Smooth muscle cell of the pulmonary artery (primary cell): ENCODE measurements at places on chromosomes 1 and 21. TPM values are rescaled to one million over a fixed set of nuclear protein-coding genes. Genes with fewer than 3 reads are reported as not detected.

Gene SNX7
- total RNA-seq = 29.2 and 37.7 TPM in 2 replicates

Gene VPS26C
- total RNA-seq = 74.2 and 77.0 TPM in 2 replicates

Gene SLC6A9
- total RNA-seq = 15.1 and 16.2 TPM in 2 replicates

Gene KHDC4
- total RNA-seq = 20.3 and 25.9 TPM in 2 replicates

Gene IGFN1
- total RNA-seq = 0.07 TPM in 1 of 2 replicates, not detected in the other

Gene CD1B
- total RNA-seq = not detected in 2 replicates

Gene HMCN1
- total RNA-seq = 151 and 193 TPM in 2 replicates

Gene SPAG17
- total RNA-seq = not detected in 2 replicates

Gene TFF1
- total RNA-seq = not detected in 2 replicates

Gene LCE1A
- total RNA-seq = not detected in 2 replicates

Gene KCNA2
- total RNA-seq = 0.07 TPM in 1 of 2 replicates, not detected in the other

Gene DCDC2B
- total RNA-seq = not detected in 2 replicates

Gene OR2T11
- total RNA-seq = not detected in 2 replicates

Gene LMOD1
- total RNA-seq = 22.2 and 40.4 TPM in 2 replicates

Gene MPL
- not detected in 2 replicates for total RNA-seq

Gene ZNF687
- 11.2 and 12.5 TPM in 2 replicates for total RNA-seq

Gene FCMR
- 0.13 TPM in 1 of 2 replicates, not detected in the other for total RNA-seq

Gene CYB561D1
- 6.5 and 10.4 TPM in 2 replicates for total RNA-seq

Gene LDLRAD1
- total RNA-seq = not detected in 2 replicates

Gene C1orf115
- total RNA-seq = 0.20 and 0.85 TPM in 2 replicates

Gene TMEM53
- 4.3 and 6.3 TPM in 2 replicates for total RNA-seq

Gene FAM151A
- not detected in 2 replicates for total RNA-seq

Gene TAF13
- 93.4 and 114 TPM in 2 replicates for total RNA-seq

Gene OR2L5
- not detected in 2 replicates for total RNA-seq

Gene LAMB3
- 40.1 and 52.3 TPM in 2 replicates for total RNA-seq

Gene CRNN
- not detected in 2 replicates for total RNA-seq

Gene CCDC27
- total RNA-seq = not detected in 2 replicates

Gene PRKCZ
- total RNA-seq = 1.3 and 2.4 TPM in 2 replicates

Gene RGS16
- total RNA-seq = 2.8 and 3.1 TPM in 2 replicates

Gene CA6
- not detected in 2 replicates for total RNA-seq

Gene TARS2
- 21.5 and 25.9 TPM in 2 replicates for total RNA-seq

Gene TNFRSF1B
- total RNA-seq = 4.5 and 11.7 TPM in 2 replicates

Gene GJA8
- total RNA-seq = not detected in 2 replicates

Gene LDLRAD2
- total RNA-seq = 0.13 TPM in 1 of 2 replicates, not detected in the other

Gene LCE1F
- not detected in 2 replicates for total RNA-seq

Gene PTPRC
- total RNA-seq = 0.03 and 0.39 TPM in 2 replicates
